ENCODE measurements at places on chromosomes 7 and 10.

GRCh38 chr7:47866120-47866519 is 82.1 kb downstream of the PKD1L1 start:
- no peak for DNase-seq

DNA sequence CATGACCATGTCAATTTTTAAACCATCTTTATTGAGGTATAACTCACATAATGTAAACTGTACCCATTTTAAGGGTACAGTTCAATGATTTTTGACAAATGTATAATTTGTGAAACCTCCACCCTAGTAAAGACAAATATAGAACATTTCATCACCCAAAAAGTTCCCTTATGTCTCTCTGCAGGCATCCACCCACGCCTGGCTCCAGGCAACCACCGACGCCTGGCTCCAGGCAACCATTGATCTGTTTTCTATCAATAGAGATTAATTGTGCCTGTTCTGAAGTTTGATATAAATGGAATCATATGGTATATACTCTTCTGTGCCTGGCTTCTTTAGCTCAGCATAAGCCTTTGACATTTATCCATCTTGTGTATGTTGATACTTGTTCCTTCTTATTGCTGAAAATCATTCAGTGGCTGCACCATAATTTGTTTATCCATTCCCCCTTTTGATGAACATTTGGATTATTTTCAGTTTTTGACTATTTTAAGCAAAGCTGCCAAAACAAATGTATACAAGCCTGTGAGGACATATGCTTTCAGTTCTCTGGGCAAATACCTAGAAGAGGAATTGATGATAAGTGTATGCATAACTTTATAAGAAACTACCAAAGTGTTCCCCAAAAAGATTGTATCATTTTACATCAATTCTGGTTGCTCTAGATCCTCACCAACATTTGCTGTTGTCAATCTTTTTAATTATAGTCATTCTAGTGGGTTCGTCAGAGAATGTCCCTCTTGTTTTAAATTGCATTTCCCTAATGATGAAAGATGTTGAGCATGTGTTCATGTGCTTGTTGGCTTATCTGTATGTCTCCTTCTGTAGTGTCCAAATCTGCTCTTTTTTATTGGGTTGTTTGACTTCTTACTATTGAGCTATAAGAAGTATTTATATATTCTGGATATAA is 55.7 kb upstream of the HECTD2 start:
- no peak for DNase-seq

- DNase-seq, result no peak
Observed at GRCh38 chr7:157738066-157738460, 401.3 kb downstream of the DNAJB6 start.

- no peak for DNase-seq
Observed at GRCh38 chr7:151080067-151080521, 515 bp downstream of the FASTK start.

DNA sequence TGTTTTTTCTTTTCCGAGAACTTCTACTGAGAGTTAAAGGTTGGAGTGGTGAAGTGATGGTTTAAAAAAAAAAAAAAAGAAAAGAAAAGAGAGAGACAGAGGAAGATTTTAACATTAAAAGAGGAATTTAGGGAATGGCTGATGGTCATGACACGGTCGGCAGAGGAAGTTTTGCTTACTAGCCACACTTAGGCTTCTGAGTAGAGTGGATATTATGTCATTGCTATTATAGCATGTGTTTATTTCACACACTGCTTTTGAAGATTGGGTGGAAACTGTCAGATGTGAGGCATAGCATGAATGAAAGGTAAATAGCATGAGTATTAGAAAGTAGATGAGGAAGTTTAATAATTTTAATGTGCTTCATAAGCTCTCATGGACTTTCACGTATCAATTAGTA is 2.5 kb downstream of the KAT6B start:
- no peak for DNase-seq

DNA sequence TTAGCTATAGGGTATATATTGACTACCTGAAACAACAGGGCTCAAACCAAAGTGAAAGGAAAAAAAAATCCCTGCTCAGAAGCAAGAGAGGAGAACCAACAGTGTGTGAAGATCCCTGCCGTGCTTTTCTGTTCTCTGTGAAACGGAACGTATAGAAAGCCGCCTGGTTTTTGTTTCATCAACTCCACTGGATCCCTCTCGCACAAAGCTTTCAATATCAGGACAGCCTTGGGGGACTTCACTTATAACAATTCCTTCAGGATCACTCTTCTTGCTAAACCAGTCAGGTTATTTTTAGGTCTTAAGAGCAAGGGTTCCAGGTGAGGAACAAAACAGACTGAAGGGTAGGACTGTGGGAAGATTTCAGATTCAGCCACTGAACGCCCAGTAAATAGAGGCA is 151.1 kb upstream of the CACNA2D1 start:
- no peak for DNase-seq

DNA sequence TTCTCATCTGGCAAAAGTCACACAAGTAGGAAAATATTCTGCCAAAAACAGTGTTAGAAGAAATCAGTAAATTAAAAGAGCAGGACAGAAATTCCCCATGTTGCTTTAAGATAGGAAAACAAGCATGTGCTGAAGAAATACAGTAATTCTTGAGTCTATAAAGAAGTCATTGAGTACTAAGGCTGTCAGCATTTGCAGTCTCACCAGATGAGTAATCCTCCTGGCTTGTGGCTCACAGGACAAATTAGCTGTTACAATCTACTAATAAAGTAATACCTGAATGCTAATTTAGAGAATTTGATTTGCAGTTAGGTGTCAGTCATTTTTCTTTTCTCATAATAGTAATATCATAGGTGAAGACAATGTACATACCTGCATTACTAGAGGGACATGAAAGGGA is 1158.9 kb upstream of the CELF2 start:
- no peak for DNase-seq

- no peak for DNase-seq
Observed at GRCh38 chr10:34649385-34649784, 165.7 kb downstream of the PARD3 start.

DNA sequence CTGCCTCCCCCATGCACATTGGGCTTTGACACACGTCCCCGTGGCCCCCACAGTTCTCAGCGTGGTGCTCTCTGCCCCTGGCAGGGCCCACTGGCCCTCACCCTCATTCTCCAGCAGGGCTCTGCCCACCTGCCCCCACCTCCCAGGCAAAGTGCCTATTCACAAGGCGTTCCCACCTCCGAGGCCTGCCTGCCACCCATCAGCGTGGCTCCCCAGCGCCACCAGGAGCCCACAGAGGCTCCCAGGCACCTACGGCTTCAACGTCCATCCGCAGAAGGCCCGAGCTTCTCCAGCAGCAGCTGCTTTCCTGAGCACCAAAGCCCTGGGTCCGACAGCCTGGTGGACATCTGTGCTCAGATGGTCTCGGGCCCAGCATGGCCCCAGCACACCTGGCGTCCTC is 211.8 kb upstream of the PPP2R2D start:
- DNase-seq, result no peak

DNA sequence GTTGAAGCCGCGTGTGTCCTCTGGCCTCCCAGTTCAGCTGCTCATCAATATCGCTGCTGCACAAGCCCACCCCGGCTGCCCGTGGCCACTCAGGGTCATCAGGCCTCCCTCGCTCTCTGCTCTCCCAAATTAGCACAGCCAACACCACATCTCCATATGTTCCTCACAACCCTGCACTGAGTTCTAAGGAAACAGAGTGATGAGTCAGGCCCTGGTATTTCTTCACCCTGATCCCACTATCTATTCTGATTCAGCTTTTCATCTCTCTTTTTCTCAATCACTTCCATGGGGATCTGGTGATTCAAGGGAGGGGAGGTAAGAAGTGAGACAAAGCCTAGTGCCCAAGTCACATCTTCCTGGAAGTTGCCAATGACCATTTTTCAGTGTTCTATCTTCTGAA is 23.8 kb downstream of the CYTH3 start:
- DNase-seq, result no peak

GRCh38 chr7:107742678-107743566 is 1.0 kb upstream of the CBLL1 start:
- DNase-seq, result peak; percentile 58

DNA sequence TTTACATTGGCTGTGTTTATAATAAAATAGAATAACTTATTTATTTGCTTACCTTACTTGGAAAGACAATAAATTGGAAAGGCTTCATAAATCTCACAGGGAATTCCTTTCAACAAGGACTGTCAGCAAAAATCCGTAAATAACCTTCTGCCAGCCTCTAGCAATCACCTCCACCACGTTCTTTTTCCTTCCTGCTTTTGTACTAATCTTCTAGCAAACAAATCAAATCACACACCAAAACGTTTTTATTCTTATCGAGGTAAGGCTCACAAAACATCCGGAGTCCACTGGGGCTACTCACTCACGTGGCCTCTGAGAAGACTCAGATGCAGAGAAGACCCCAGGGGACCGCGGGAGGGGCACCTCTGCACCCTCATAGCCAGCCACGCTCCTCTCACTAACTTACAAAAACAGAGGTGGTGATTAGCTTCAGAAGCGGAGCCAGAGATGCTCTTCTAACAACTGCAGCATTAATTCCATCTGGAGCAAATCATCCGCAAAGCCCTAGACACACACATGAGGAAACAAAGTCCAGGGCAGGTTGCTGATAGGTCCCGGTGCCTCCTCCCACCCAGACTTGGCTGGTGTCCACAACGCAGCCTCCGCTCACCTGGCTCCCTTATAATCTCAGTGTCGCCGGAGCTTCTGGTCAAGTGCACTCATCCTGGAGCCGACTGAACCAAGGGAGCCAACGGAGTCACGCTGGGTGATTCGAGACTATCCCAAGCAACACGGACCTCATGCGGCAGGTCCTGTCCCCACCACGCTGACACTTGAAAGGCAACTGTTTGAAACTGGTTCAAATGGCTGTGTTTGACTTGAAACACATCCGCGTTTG is 22.5 kb downstream of the CTBP2 start:
- no peak for DNase-seq

DNA sequence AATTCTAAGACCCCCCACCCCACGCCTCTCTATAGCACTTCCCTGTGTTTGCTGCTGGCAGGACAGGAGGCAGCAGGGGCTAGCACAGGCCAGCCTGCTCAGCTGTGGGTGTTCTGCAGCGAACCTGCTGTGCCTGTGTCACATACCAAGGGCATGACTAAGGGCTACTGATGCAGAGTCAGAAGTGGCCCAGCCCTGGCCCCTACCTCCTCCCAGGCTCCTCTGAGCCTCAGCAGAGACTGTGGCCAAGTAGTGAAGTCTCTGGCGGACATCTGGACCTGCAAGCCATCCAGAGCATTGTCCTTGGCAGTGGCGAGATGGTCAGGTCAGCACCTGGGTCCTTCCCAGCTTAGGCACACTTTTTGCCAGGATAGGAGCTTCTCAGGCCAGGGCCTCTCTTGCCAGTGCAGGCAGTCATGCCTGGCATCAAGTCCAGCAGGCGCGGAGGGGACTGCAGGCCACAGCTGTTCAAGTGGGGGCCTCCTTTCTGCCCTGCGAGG is 116.3 kb upstream of the RET start:
- DNase-seq, result no peak

- DNase-seq, result no peak
Observed at GRCh38 chr7:63789378-63790176, 209.1 kb upstream of the ZNF722 start.

- no peak for DNase-seq
Observed at GRCh38 chr7:158910254-158911053, 54.1 kb downstream of the DYNC2I1 start.

DNA sequence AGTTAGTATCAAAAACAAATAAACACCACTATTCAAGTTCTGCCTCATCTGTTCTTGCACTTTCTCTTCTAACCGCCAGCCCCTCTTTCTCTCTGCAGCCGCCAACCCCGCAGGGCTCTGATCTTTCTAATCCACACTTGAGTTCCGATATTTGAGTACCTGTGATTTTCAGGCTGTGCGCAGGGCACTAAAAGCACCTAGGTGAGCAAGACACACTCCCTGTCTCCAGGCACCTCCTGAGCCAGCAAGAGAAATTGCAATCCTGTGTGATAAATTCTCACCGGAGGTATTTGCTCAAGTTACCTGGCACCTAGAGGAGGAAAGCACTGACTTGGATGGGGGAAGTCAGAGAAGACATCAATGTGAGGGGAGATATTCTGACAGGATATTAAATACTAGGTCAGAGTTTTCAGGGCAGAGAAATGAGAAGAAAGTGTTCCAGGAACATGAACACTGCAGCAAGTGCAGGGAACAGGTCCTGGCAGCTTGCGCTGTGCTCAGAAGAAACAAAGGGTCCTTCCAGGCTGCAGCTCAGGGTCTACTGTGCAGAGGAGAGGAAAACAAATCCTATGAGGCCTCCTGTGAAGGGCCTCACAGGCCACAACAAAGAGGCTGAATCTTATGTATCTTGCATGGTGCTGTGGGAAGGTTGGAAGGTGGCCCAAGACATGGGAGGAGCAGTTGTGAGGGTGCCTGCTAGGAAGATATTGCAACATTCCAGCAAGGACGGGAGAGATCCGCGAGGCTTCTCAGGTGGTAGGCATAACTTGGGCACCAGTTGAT is 568.7 kb upstream of the MGMT start:
- no peak for DNase-seq

GRCh38 chr7:69803699-69804516 is 205.6 kb downstream of the AUTS2 start:
- DNase-seq, result no peak

DNA sequence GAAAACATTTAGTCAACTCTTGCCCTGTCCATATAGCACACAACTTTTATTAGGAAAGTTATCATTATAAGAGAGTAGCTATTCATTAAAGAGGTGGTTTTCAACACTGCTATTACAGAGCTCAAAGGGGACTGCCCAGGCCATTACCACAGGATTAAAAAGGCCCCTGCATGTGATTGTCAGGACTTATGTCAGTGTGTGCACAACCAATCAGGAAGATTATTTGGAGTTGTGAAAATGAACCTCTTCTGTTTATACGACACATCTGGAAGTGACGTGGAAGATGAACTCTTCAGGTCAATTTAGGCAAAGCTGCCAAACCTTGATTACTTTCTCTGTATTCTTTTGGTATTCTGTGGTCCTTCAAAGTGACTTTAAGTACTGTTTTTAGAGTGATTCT is 14.7 kb downstream of the CCNY start:
- DNase-seq, result no peak

GRCh38 chr7:93835702-93836101 is 54.9 kb downstream of the TFPI2 start:
- no peak for DNase-seq

DNA sequence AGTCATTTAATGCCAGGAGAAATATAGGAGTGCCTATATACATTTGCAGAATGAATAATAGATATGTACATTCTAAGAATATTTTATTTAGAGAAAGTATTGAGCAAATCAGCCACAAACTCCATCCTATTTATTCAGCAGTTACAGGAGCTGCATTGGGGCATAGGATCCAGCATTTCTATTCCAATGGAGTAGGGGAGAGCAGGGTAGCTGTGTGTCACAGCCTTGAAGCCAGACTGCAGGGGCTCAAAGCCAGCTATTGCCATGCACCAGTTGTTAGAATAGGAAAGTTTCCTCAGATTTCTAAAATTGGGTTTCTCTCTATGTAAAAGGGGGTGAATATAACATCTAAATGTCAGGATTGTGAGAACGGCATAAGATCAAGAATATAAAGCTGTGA is 116.8 kb upstream of the MYO3A start:
- DNase-seq, result no peak

GRCh38 chr10:91340613-91341362 is 69.4 kb upstream of the HECTD2 start:
- no peak for DNase-seq

- no peak for DNase-seq
Observed at GRCh38 chr10:84424731-84425167, 96.4 kb downstream of the CCSER2 start.

All from effector CD8-positive, alpha-beta T cell (primary cell).